ENCODE measurements at places on chromosomes 3 and 15.
A peak's percentile ranks its signal among the peaks of the same experiment; 100 is the strongest.

GRCh38 chr15:82045179-82045891, 483 bp downstream of the MEX3B start:
- DNase-seq, result peak; percentile 30

DNA sequence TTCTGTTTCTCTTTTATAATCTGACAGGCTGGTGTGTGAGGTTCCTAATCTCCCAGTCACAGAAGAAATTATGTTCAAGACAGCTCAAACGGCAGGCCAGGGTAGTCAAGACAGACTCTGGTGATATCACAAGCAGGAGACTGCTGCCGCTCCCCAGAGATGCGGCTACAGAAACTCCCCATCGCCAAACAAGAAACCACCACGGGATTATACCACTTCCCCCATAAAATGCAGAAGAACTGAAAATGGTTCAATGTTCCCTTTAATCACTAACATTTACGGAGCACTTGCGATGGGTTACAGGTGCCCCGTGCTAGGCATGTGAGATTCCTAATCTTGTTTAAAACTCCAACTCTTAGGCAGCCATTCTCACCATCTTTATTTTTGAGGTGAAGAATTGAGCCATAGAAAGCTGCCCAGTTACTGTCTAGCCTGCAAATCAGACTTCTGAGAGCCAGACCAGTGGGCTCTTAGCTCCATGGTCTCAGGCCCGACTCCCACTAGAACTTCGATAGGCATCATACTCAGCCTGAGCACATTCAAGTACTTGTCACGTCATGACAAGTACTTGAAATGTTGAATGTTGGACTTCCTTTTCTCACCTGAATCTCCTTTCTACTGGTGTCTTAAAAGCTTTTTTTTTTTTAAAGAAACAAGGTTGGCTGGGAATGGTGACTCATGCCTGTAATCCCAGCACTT, 58.4 kb downstream of the TBC1D2B start:
- DNase-seq, result peak; percentile 82

GRCh38 chr3:8500319-8500988, 1.2 kb upstream of the LMCD1 start:
- DNase-seq, result no peak

GRCh38 chr3:133113927-133114597, 75.9 kb downstream of the TMEM108 start:
- peak; percentile 15 for DNase-seq

- DNase-seq, result no peak
Observed at GRCh38 chr15:66797921-66798320, 95.9 kb downstream of the SMAD6 start.

GRCh38 chr3:129663045-129663446, 56.6 kb upstream of the PLXND1 start:
- no peak for DNase-seq

- DNase-seq, result no peak
Observed at GRCh38 chr3:134801204-134801958, 6.3 kb downstream of the EPHB1 start.

DNA sequence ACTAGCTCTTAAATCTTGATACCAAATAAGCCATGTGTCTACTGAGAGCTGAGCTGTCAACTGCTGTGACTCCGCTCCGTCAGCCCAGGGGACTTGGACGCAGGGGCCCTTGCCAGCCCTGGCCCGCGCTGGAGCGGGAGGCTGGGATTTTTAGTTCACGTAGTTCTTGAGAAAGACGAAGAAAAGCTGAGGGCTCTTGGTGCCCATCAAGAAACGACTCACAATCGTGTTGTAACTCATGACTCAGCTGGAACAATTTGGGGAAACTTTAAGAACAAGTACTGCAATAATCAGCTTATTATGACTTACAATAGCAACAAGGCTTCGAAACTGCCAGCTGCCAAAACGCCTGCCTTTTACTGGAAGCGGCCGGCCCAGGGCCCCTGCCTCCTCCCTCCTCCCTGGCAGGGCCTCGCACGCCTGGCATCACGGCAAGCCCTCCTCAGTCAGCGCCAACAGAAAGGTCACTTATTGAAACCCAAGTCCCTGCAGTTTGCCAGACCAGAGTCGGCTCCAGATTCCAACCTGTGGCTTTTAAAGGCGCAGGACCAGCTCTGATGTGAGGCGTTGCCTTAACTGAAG, 60.3 kb downstream of the RGMA start:
- peak; percentile 97 for DNase-seq
